Activated T-cell treated with anti-CD3 and anti-CD28 coated beads for 24 hours (primary cell): ENCODE measurements at places on chromosomes 2 and 18.

DNA sequence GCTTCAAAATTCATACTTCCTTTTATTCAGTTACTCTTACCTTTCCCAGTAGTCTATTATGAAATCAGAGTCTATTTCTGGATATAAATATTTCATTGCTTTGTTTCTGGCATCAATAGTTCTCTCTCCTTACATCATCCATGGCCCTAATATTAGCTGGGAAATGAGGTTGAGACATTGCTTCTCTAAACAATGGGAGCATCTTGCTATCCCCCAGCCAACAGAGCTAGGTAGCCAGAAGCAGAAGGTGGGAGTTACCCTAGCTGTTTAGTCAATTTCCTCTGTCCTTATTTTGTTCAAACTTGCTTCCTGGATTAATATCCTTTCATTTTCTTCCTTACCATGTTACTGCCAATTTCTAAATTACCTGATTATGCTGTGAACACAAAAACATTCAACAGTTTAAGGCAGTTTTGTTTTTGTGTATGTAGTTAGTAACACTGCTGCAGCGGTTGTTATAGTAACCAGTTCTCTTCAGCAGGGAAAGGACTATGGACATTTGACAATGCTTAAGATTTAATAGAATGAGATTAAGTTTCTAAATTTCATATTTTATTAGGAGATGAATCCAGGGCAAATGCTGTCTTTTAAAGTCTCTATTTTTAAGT is 160.5 kb upstream of the KCNJ3 start:
- DNase-seq: no peak

DNA sequence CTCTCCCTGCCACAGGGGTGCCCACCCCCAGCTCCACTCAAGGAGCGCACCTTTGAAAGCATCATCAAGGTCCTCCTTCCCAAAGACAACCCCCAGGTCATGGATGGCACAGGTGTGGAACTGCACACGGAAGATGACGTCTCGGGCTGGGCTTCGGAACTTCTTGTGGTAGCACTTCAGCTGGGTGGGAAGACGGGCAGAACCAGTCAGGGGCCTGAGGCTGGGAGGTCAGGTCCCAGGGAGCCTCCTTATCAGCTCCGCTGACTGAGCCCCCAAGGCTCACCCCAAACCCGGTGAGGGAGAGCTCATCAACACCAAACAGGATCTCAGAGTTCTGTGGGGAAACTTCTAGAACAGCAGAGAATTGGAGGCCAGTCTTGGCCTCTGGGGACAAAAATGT is 117.8 kb downstream of the TNS1 start:
- no peak for DNase-seq

GRCh38 chr18:1383465-1383864 is 478.8 kb downstream of the ADCYAP1 start:
- DNase-seq: no peak

DNA sequence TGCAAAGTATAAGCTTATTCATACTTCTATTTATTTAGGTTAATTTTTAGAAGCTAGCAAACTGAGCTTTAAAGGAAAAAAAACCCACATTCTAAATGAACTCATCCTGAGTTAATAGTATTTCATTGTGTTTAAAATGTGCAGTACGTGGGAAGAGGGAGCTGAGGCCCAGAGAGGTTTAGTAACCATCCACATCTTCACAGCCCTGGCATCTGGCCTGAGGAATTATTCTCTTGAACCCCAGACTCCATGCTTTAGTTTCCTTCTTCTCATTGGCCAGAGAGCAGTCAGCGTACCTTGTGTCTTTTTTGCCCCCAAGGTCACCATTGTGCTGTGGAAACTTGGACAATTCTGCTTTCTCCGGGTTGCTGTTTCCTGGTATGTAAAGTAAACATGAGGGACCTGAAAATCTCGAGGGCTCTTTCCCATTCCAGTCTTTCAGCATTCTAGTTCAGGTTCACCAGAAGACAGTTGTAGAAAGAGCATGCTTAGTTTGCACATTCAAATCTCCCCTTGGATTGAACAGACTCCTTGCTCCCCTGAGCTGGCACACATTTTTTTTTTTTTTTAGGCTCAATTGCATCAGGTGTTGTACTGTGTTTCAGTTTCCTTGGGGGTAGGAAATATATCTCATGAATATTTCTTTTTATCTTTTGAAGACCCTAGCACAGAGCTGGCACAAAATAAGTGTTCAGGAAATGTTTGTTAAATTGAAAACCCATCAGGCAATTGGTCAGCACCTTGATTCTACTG is 81.4 kb downstream of the MYCN start:
- DNase-seq: no peak

DNA sequence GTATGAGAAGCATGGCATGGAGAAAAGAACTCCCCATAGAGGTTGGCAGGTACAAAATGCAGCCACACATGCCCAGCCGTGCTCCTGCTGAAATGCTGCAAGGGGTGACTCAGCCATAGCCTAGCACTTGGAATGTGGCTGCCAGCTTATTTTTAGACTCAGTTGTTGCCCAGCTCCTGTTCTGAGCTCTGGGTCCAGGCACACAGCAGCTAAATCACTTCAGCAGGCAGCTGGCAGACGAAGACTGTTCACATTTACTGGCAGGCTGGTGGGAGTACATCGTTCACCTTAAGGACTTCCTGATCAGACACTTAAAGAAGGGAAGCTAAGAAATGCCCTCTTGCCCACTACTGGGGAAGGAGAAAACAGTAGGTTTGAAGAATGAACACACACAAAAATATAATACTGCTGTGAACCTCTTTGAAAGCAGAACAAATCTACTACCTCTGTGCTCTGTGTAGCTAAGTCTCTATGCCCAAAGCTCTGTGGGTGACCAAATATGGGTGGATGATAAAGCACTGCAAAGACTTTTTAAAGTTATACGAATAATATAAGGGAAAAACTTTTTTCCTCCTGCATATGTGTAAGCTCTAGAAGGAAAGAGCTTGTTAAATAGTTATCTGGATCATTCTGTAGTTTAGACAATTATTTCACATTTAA is 146.1 kb downstream of the LNPK start:
- no peak for DNase-seq

GRCh38 chr2:128350736-128351135 is 32.1 kb upstream of the HS6ST1 start:
- DNase-seq: no peak

- DNase-seq: no peak
These were observed 144.9 kb upstream of the PXDN start for GRCh38 chr2:1889099-1889650.

DNA sequence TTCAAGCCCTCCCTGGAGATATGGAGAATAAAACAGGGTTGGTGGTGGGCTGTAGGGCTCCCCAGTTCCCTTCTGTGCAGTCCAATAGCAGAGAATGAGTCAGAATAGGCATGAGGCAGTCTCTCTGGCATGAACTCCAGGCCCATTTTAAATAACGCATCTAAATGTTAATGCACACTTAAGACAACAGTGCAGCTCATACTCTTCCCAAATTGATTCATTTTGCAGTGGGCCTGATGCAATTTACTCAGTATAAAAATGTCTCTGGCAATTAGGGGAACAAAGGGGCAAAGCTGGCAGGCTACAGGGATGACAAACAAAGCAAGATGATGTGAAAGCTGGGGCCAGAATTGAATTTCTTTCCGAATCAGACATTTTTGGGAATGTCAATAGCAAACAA is 402.8 kb downstream of the CLIP4 start:
- DNase-seq: no peak

DNA sequence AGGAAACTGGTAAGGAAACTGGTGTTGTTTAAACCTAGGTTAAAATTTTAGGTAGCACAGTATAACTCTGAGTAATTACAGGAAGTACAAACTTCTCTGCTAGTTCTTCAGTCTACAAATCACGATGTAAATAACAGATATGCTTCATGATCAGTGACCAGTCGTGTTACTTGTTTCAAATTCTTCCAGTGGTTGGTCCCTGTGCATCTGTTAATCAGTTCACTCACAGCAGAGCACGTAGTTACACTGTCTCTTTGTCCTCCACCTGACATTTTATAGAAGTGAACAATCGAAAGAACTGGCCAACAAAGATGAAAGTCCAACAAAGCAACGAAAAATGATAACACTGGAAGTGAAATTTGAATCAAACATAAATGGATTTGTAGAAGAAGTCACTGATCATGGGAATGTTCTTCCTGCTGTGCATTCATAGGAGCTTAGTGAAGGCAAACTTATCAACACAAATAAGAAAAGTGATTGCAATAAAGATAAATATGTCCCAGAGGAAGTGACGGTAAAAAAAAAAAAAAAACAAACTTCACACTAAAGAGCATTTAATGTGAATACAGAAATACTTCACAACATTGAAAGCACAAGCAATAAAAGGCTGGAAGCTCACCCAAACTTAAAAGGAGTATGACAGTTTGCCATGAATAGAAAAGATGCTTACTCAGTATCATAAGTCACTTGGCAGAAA is 7.0 kb downstream of the EIF2AK2 start:
- no peak for DNase-seq

GRCh38 chr2:234980451-234981187 is 28.8 kb downstream of the SH3BP4 start:
- no peak for DNase-seq

DNA sequence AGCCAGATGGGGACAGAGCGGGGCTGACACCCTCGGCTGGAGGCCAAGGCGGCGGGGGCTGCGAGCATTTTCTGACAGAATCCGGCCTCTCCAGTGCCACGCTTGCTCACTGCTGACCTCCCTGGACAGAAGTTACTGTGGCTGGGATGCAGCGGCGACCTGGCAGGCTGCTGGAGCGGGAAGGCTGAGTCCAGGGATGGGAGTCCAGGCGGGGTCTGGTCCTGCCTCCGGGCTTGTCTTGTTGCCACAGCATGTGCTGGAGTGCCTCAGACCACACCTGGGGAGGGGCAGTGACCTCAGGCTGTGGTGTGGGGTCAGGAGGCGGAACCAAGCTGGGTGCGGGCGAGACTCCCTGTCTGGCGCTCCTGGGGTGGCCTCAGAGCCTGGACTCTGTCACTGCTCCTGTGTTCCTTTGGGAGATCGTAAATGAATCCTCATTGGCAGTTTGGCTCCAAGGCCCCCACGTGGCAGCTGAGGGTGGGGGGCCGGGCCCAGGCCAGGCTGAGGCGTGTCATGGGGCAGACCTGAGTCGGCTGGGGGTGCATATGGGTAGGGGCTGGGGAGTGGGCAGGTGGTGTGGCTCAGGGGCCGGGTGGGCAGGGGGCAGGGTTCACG is 5.5 kb downstream of the BOK start:
- DNase-seq: no peak

DNA sequence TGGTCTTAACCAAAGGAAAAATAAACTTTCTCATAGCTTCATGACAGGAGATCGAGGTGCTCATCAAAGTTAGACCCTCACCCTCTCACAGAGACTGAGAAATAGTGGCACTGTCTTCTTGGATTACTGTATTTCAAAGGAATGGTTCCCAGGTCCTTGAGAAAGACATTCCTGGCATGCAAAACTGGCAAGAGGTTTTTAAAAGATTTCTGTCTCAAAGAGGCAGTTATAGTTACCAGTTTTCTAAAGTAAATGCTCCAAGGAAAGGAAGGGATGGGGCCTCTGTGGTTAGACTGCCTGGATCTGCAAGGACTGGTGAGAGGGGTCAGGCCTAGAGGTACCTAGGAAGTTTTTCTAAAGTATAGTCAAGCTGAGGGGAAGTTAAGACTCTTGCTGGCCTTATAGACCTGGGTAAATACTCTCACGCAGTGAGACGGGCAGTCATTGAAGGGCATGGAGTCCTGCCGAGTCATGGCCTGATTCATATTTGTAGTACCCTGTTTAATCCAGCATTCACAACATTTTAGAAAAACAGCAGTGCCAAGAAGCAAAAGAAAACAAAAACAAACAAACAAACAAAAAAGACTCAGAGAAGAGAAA is 226.1 kb downstream of the DOK6 start:
- DNase-seq: no peak

GRCh38 chr2:228023619-228024018 is 152.2 kb downstream of the DAW1 start:
- no peak for DNase-seq

GRCh38 chr2:138757384-138757783 is 22.8 kb downstream of the NXPH2 start:
- no peak for DNase-seq
